ENCODE measurements at places on chromosomes 5 and 9.

- no peak for DNase-seq
Measured at GRCh38 chr5:17120209-17120608, 97.2 kb upstream of the BASP1 start.

DNA sequence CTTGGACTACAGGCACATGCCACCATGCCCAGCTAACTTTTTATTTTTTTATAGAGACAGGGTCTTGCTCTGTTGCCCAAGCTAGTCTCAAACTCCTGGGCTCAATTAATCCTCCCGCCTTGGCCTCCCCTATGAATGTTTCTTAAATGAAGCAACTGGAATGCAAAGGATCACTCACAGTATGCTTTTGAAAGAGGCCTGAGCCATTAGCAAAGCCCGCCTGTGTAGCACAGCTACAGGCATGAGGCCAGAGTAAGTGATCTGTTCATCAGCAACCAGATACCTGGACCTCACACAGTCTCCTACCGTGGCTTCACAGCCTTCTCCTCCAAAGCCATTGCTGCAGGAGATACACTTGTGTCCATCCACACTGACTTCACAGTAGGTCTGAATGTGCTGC is 16.9 kb upstream of the RNF183 start:
- DNase-seq = no peak

GRCh38 chr9:115212832-115213231 is 94.9 kb upstream of the TNC start:
- DNase-seq = no peak

DNA sequence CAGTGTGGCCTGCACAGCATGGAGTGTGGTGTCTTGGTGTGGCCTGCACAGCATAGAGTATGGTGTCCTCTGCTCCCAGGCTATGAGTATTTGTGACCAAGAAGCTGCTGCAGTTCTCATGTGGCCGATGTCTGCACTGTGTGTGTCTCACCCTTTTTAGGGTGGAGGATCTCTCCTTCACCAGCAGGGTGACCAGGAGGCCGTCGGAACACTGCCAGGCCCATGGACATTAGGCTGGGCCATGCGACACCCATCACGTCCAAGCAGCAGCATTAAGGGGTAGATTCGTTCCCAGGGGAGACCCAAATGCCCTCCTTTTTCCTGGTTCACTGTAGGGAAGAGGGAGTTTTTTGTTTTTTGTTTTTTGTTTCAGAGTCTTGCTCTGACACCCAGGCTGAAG is 115.3 kb upstream of the SPIN1 start:
- DNase-seq = no peak

GRCh38 chr9:108136656-108137055 is 647.1 kb upstream of the KLF4 start:
- no peak for DNase-seq

DNA sequence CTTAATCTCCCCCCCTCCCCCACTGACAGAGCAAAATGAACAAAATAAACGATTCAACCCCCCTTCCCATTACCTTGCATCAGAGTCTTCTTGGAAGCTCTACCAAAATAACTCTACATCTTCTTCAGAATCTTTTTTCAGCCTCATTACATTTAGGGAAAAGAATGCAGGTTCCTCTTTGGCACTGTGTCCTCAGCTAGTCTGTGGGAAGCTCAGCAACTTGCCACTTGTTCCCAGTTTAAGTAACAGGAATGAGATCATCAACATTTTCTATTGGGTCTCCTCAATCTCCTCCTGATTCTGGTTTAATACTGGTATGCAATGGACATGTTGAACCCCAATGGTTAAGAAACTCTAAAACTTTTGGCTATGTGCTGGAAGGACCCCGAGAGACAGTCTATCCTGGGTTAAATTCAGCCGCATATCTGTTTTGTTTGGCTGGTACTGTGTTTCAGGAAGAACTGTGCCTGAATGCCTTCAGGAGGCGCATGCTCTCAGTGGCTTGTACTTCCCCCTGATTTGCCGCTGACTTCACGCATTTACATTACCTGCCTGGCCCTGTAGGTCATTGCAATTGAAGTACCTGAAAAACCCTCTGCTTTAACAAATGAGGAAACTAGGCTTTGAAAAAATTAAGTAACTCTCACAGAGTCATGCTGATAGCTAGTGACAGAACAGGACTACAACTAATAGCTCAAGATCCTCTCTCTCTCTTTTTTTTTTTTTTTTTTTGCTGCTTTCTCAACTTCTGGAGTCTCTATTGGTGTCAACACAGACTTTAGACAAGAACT is 78.1 kb upstream of the HMHB1 start:
- no peak for DNase-seq

GRCh38 chr5:6371079-6371810 is 7.1 kb downstream of the MED10 start:
- no peak for DNase-seq

DNA sequence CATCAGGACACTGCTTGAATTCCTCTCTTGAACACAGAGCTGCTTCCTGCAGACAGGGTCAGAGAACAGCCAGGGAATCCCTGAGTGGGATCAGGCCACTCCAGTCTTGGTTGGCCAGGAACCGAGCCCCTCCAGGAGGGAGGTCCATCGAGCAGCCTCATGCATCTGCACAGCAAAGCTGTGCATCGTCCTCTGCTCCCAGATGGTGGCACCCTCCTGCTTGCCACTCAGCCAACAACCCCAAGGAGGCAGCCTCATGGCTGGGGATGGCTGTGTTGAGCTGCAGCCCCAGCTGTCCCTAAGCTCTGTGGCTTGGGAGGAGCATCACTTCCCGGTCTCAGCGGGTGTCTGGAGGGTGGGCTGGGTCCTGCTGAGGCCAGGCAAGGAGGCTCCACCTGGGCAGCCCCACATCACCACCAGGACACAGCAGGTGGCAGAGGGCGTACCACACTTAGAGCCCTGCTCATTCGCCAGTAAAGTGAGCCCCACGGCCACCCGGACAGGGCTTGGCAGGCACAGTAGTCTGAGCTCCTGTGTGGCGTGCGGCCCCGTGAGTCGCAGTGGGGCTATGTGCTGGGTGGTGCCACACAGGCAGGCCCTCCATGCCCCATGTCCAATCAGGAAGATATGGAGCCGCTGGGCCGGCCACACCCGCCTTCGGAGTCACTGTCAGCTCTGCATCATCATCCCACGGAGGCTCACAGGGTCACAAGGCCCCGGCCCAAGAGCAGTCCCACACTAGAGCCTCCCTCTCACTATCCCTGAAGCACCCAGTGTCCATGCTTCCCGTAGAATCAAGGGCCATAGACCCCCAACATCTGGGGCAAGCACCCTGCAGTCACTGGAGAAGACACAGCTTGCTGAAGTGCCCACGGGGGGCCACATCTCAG is 11.9 kb downstream of the LPCAT1 start:
- no peak for DNase-seq

GRCh38 chr5:4866131-4866659 is 273.9 kb upstream of the ADAMTS16 start:
- DNase-seq = no peak

- DNase-seq = no peak
Measured at GRCh38 chr5:141478321-141478945, 2.7 kb downstream of the PCDHGC3 start.

GRCh38 chr5:172624996-172625964 is 15.8 kb upstream of the NEURL1B start:
- DNase-seq = no peak

DNA sequence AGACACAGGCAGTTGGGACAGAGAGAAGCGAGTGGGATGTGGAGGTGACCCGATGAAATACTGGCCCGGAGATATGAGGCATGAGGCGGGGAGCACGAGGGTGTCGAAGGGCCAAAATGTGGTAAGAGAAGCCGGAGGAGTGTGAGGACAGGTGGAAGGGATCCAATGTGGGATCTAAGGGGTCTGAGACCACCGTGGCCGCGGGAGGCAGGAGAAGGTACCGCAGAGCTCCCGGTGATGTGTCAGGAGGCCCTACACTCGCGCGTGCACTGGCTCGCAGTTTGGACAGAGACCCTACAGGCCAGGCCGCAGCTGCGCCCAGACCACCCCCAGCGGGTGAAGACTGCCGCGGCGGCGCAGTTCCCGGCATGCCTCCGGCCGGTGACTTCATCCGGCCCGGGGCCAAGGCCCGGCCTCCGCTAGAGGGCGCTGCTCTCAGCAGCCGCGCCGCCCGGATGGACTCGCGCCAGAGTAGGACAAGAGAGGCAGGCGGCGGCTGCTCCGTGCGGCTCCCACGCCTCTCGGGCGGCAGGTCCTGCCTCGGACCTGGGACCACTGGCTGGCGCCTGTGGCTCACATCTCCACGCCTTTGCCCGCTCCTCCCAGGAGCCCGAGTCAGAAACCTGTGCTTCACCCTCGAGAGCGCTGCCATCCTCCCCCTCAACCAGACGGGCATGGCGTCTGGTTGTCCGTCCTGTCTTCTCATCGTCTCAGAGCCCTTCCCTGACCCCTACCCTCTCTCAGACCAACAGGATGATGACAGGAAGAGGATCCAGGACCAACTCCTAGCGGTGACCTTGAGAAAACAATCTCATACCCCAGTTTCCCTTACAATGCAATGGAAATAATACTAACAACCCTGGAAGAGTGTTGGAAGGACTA is 35.4 kb upstream of the STING1 start:
- peak; percentile 72 for DNase-seq

DNA sequence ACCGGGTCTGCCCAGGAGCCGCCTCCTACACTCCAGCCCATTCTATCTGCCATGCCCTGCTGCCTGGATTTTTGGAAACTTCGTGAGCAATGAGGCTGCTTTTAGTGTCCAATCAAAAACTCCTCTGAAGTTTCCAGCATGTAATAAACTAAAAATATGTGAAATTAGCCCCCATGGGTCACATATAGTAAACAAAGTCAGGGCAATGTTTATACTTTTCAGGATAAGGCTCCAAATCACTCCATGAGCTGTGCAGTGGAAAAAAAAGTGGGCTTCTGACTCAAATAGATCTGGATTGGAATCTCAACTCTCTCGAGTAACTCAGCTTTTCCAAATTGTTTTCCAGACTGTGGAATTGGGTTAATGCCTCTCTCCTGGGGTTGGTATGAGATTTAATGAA is 68.2 kb downstream of the PIK3R1 start:
- DNase-seq = no peak

- no peak for DNase-seq
Measured at GRCh38 chr9:121863955-121864354, 212.5 kb downstream of the DAB2IP start.

DNA sequence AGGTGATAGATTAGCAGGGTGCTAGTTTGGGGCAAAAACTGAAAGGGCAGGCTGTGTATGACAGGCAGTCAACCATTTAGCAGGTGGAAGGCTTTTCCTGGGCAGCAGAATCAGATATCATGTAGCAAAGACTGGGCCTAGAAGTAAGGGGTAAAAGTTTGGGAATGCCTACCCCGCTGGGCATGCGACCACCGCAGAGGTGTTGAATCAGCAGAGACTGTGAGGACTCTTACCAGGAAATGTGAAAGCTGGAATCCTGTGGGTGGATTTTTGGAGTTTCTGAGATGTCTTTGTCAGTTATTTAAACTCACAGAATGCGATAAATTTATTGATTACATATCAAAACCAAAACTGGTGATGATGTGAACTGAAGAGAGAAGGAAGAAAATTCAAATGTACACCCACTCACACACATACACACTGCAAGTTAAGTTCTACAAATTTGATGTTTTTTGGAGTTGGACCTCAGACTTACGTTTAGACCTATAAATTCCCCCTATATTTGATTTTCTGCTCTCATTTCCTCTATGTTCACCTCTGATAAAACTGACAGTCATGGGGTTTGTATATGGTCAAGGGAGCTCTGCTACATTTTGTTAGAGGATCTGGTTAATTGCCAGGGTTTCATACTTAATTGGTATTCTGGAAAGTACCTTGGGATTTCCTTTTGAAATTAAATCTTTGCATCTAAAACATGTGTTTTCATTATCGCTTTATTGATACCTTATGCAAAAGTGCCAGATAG is 333.6 kb downstream of the CSNK1G3 start:
- DNase-seq = no peak

GRCh38 chr9:110821064-110821463 is 152.5 kb downstream of the MUSK start:
- DNase-seq = no peak

- no peak for DNase-seq
Measured at GRCh38 chr9:137084526-137084925, 2.3 kb upstream of the MAN1B1 start.

DNA sequence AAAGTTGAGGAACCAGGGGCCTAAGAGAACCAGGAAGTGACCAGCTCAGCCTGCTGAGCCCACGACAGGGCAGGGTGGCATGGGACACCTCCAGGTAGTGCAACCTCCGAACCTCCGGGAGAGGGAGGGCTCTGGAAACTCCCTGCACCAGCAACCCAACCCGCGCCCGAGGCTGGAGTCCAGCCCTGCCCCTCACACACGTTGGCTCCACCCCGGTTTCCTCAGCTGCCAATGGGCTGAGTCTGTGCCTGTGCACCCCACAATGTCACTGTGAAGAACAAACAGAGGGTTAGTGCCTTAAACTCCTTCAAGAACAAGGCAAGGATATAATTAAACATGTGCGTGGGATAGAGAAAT is 17.0 kb upstream of the UNC5A start:
- no peak for DNase-seq

GRCh38 chr9:127318651-127319167 is 54.1 kb downstream of the GARNL3 start:
- no peak for DNase-seq

- DNase-seq = no peak
Measured at GRCh38 chr5:146425023-146425422, 22.1 kb upstream of the TCERG1 start.

DNA sequence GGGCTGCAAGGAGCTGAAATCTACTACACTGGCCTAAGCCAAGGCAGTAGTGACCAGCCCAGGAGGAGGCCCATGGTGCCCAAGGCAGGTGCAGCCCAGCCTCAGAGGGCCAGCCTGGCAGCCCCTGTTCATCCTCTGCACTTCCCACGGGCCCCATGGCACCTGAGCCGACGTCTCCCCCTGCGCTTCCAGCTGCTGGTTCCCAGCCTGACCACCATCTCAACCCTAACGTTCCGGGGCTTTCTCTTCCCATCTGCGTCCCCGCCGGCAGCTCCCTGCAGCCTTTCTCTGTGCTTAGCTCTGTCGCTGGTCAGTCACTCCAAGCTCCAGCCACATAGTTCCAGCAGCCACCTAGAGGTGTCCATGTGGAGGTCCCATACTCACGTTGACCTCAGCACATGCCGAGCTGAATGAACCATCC is 105.5 kb upstream of the LMX1B start:
- DNase-seq = no peak

DNA sequence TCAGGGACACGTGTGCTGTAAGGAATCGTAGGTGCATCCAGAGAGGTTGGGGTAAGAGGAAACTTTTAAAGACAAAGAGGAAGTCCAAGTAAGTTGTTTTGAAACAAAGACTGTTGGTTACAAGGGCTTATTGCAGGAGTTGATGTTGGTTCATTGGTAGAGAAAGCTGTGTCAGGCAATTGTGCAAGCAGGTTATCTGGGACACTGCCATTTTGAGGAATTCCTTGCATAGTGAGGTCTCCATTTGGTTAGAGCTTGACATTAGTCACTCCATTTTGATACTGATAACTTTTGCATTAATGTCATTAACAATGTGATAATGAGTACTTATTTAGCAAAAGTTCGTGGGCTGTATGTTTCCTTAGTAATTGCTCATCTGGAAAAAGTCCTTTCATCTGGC is 24.9 kb downstream of the CNOT6 start:
- no peak for DNase-seq

DNA sequence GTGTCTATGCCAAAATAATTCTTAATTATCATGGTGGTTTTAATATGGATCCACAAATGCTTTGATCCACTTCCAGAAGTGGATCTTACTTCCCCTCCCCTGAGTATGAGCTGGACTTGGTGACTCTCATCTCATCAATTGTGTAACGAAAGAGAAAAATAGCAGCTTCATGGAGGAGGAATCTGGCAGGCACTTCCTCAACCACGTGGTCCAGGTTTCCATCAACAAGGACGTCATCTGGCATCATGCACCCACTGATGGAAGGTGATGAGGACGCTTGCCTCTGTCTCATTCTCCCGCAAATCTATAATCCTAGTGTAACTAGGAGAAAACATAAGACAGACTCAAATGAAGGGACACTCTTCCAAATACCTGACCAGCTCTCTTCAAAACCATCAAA is 54.6 kb upstream of the S1PR3 start:
- DNase-seq = no peak
